ENCODE measurements at places on chromosomes 5 and 9. TPM values are rescaled to one million over a fixed set of nuclear protein-coding genes. Genes with fewer than 3 reads are reported as not detected.

Gene MRPL50
- 14.1 TPM for total RNA-seq

Gene PCDHA6
- not detected for total RNA-seq

Gene MRPS30
- 54.8 TPM for total RNA-seq

Gene BAAT
- total RNA-seq = not detected

Gene KIAA0825
- 1.2 TPM for total RNA-seq

Gene ANKRD18B
- 3.5 TPM for total RNA-seq

Gene CETN3
- 37.5 TPM for total RNA-seq

Gene MRNIP
- total RNA-seq = 15.0 TPM

Gene CBY3
- not detected for total RNA-seq

Gene FLT4
- 0.98 TPM for total RNA-seq

Gene LCN15
- not detected for total RNA-seq

Gene KCNN2
- total RNA-seq = not detected

Gene LCN12
- 2.0 TPM for total RNA-seq

Gene ZNG1F
- total RNA-seq = 16.6 TPM
